ENCODE measurements at places on chromosomes 12 and 14. TPM values are rescaled to one million over a fixed set of nuclear protein-coding genes. Genes with fewer than 3 reads are reported as not detected.

DNA sequence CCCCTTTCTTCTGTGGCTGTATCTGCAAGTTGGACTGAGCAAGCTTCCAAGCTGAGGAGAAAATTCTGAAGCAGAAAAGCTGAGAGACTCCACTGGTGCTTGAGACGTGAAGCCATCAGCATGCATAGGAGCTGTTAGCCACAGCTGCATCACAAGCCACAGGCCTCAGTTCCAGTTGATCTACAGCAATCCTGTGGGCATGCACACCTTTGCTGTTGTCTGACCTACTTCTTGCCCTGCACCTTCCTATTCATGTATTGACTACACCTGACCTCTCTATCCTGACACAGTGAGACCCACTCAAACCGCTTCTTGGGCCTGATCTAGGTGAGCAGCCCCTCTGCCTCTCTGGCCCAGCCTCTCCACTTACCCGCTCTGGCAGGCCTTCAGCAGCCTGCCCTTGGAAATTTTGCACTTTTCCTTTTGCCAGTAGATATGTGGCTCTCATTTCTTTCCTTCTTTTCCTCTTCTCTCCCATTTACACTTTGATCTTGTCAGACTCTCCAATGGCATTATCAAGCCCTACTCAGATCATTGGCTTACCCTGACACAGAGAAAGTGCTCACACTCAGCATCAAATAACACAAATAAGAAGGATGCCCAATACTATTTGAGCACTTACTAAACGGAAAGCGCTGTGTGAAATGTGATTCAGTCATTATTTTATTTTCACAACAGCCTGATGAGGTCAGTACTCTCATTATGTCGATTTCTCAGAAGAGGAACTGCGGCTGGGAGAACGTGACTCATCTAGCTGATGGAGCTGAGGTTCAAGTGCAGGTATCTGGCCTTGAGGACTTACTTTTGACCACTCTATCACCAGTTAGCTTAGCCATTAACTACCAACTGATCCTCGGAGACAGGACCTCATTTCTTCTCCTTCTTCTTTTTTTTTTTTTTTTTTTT, 21.9 kb upstream of the PTGR2 start:
- no peak for DNase-seq

DNA sequence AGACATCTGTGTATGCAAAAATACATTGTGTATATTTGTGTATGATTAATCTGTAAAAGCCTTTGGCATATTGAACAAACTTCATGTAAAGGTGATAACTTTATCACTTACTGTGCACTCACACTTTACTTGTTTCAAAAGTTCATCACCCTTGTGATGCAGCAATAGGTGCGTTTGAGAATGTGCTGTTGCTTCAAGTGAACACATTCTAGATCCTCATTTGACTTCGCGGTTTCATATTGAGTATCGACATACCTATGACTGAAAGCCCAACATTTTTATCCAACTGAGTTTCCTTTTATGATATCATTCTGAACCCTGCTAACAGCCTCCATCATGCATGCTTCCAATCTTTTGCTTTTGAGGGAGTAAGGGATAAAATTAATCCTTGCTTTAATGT, 1086.9 kb downstream of the TMEM121 start:
- no peak for DNase-seq

- peak; percentile 88 for DNase-seq
Observed at GRCh38 chr12:98418357-98419075, 96.9 kb upstream of the TMPO start.

- peak; percentile 22 for DNase-seq
Observed at GRCh38 chr12:10673659-10674384, at the start of gene STYK1. TSS of gene STYK1 (minus strand) at chr12:10674052. CDS start at chr12:10634618, 39,434 bp downstream.

GRCh38 chr12:27967551-27968054, 4.9 kb downstream of the PTHLH start:
- no peak for DNase-seq

DNA sequence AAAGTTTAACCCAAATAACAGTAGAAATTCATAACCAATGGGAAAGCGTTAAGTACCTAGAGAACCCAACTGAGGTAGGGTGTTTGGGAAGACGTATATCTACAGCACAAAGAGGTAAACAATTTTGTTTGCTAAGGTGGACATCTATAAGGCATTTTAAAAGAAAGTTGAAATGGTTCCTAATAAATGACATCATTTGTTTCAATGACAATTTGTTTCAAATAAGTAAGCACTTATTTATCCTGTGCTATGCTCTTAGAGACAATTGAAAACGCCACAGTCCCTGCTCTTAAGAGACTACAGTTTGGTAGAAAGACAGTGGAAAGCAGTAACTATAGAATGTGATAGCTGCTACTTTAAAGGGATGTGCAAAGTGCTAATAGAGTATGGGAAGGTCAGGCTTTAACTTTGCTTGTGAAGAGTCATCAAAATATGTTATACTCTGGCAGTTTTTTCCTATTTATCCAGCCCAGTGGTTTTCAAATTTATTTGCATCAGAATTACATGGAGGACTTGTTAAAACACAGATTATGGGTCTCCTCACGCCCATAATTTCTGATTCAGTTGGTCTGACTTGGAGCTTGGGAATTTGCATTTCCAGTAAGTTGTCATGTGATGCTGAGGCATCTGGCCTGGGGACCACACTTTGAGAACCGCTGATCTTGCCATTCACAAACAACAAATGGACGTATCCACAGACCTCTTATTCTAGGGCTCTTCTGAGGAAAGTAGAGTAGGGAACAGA, 19.6 kb upstream of the SMCO2 start:
- DNase-seq, result no peak

The NOVA1 gene
- 0.38 TPM for polyA plus RNA-seq

DNA sequence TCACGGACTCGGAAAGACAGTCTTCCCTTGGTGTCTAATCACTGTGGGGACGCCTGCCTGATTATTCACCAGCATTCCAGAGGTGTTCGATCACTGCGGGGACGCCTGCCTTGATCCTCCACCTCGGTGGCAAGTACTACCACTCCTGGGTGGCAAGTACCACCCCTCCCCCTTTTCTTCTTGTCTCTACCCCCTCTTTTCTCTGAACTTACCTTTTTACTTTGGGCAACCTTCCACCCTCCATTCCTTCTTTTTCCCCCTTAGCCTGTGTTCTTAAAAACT, 12.0 kb upstream of the LGMN start:
- no peak for DNase-seq

- DNase-seq, result no peak
Observed at GRCh38 chr14:64953310-64953654, 10.7 kb upstream of the GPX2 start.

- DNase-seq, result no peak
Observed at GRCh38 chr12:116687888-116688287, 50.0 kb downstream of the SPRING1 start.

The L3HYPDH gene
- 17.1 TPM for polyA plus RNA-seq

DNA sequence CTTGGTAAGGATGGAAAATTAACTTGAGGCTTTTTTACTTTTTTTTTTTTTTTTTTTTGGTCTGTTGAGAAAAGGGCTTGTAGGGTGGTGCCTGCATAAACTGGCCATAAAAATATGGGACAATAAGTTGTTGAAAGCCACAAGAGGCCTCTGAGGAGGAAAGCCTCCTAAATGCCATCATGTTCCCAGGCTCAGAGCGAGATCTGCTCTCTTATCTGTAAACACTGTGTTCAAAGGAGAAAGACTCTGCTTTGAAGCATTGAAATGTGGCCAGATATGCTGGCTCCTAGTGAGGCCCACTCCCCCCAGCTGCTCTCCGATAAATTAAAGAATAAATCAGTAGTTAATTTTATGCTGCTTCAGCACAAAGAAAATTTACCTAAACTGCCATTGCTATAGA, 504.9 kb downstream of the DIO2 start:
- peak; percentile 24 for DNase-seq

- peak; percentile 58 for DNase-seq
Observed at GRCh38 chr12:78209846-78210505, 379.3 kb downstream of the NAV3 start.

DNA sequence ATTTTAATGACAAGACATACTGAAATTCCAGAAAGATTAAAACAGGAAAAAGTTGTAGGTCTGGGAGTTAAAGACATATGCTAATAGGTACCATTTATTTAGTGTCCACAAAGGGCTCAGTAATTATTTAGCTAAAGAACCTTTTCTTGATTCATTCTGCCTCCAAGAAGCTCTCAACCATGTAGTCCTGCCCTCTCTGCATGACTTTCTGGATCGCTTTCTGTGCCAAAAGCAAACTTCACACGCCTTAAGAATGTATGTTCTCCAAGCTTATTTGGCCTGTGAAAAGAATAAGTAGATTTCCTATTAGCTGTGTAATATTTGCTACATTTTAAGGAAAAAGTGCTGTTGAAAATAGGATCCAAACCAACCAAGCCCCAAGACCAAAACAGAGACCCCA, 291.7 kb downstream of the C12orf75 start:
- peak; percentile 39 for DNase-seq

DNA sequence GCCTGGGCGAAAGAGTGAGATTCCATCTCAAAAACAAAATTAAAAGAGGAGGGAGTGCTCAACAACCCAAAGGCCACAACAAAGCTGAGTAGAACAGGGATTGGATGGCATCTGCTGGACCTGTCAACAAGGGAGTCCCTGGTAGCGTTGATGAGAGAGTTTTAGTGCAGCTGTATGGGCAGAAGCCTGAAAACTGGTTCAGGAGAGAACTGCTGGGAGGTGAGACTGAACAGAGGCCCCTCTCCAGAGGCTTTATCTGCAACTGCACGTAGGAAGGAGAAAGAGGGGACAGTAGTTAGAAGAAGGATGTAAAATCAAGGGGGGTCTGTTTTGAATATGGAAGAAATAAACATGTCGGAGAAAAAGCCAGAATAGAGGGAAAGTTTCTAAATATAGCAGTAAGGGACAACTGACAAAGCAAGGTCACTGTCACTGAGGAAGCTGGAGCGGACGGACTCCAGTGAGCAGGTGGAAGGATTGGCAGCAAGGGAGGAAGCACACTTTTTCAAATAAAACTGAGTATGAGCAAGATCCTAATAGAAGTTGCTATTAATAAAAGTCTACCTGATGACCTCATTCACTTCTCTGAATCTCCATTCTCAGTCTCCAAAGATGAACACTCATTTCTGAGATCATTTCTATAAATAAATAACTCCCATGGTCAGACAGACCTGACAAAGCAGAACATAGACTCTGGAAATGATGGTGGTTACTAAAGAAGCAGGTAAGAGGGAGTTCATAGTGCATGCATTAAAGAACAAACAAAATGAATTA, 11.8 kb upstream of the ATF1 start:
- no peak for DNase-seq
